Ascending aorta (tissue), 2 donors: ENCODE measurements at places on chromosomes 12 and 14. TPM values are rescaled to one million over a fixed set of nuclear protein-coding genes. Genes with fewer than 3 reads are reported as not detected.

SOAT2 gene
- not detected for total RNA-seq

AACS gene
- total RNA-seq: 7.0 TPM

- DNase-seq: no peak
These were observed 53.3 kb upstream of the ETV6 start for GRCh38 chr12:11596141-11596540.

- no peak for DNase-seq
These were observed 2.8 kb downstream of the ARHGEF40 start for GRCh38 chr14:21072781-21073339.

- DNase-seq: no peak
These were observed 11.8 kb downstream of the GPR132 start for GRCh38 chr14:105053421-105053820.
